ENCODE measurements at places on chromosomes 2 and 18. TPM values are rescaled to one million over a fixed set of nuclear protein-coding genes. Genes with fewer than 3 reads are reported as not detected.

GRCh38 chr2:240946654-240947053 lies 40.5 kb downstream of the CROCC2 start:
- no peaks in the 10 kb centered on the region for H3K36me3 ChIP-seq
- no peak for DNase-seq
- no peak overlapping the region for H3K27ac ChIP-seq
- no peaks in the 10 kb centered on the region for H3K27me3 ChIP-seq
- no peaks in the 10 kb centered on the region for H3K4me1 ChIP-seq

GRCh38 chr18:38768504-38768903 lies 1202.9 kb upstream of the CELF4 start:
- no peak for DNase-seq
- no peak overlapping the region for H3K4me3 ChIP-seq
- no peaks in the 10 kb centered on the region for H3K36me3 ChIP-seq
- no peak overlapping the region for H3K27ac ChIP-seq

DNA sequence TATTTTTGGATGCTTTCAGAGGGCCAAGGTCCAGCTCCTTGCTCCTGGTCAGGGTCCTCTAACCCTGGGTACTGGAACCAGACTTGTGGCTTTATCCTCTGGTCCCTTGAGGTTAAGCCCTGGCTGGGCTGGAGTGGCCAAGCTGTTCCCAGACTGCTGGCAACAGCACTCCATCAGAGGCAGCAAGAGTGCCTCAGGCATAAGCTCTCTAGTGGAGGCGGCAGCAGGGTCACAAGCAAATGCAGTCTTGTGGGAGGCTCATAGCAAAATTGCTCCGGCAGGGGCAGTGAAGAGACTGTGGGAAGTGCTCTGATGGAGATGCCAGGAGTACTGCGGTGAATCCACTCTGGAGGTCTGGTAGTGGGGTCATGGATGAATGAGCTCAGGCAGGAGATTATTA lies 128.9 kb upstream of the OTOS start:
- H3K36me3 ChIP-seq, result no peaks in the 10 kb centered on the region
- no peaks in the 10 kb centered on the region for H3K27me3 ChIP-seq
- no peak overlapping the region for H3K4me3 ChIP-seq
- no peaks in the 10 kb centered on the region for H3K4me1 ChIP-seq
- DNase-seq, result peak; percentile 14
- H3K27ac ChIP-seq, result no peak overlapping the region

HRH4 gene
- not detected for polyA plus RNA-seq

- H3K4me3 ChIP-seq, result no peak overlapping the region
- no peak overlapping the region for H3K27ac ChIP-seq
- H3K36me3 ChIP-seq, result no peaks in the 10 kb centered on the region
- H3K27me3 ChIP-seq, result no peaks in the 10 kb centered on the region
- peak; percentile 8 for DNase-seq
Observed at GRCh38 chr2:165794536-165794928, 485 bp upstream of the GALNT3 start.

- no peak overlapping the region for H3K4me3 ChIP-seq
- no peak for DNase-seq
- peaks cover 25% of the 10 kb centered on the region for H3K4me1 ChIP-seq
- peak overlapping the region; percentile 48 for H3K27ac ChIP-seq
Observed at GRCh38 chr2:68052717-68053422, 9.9 kb downstream of the C1D start.

DNA sequence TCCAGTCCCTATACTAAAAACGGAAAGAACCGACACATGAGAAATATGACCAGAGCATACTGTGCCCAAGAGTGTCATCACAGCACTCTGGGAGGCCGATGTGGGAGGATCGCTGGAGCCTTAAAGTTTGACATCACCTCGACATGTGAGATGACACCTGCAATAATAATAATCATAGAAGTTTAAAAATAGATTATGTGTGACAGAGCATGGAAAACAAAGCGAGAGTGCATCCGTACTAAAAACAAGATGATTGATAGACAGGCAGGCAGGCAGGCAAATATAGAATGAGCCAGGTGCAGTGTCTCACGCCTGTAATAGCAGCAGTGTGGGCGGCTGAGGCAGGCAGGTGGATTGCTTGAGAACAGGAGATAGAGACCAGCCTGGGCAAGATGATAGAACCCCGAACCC lies 114.8 kb upstream of the ANKRD30BL start:
- no peak overlapping the region for H3K27ac ChIP-seq
- H3K4me3 ChIP-seq, result no peak overlapping the region
- no peaks in the 10 kb centered on the region for H3K4me1 ChIP-seq
- DNase-seq, result no peak

DNA sequence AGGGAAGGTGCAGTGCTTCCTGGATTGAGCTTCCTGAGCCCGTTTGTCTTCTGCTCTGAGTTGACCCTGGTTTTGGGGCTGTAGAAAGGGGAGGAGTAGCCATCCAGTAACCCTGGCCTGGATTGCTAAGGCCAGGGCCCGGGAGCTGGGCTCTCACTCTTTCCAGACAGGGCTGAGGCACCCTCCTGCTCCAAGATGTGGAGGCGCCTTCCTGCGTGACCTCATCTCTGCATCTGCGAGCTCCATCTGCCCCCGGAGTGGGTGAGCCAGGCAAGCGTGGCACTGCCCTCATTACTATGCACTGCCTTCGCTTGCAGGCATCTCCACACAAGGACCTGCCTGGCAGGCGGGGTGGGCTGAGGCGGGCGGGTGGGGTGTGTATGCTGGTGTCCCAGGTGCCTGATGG lies 58.0 kb downstream of the RAB31 start:
- no peak overlapping the region for H3K4me3 ChIP-seq
- no peak overlapping the region for H3K27ac ChIP-seq
- H3K36me3 ChIP-seq, result no peaks in the 10 kb centered on the region
- no peaks in the 10 kb centered on the region for H3K4me1 ChIP-seq
- DNase-seq, result no peak

GALM gene
- 17.1 TPM for polyA plus RNA-seq

- no peaks in the 10 kb centered on the region for H3K36me3 ChIP-seq
- DNase-seq, result no peak
- no peak overlapping the region for H3K4me3 ChIP-seq
- no peaks in the 10 kb centered on the region for H3K4me1 ChIP-seq
- no peak overlapping the region for H3K27ac ChIP-seq
- H3K27me3 ChIP-seq, result peaks cover 7% of the 10 kb centered on the region
Observed at GRCh38 chr2:47666332-47666731, 116.6 kb upstream of the MSH6 start.

MOCOS gene
- polyA plus RNA-seq, result 1.2 TPM

DNA sequence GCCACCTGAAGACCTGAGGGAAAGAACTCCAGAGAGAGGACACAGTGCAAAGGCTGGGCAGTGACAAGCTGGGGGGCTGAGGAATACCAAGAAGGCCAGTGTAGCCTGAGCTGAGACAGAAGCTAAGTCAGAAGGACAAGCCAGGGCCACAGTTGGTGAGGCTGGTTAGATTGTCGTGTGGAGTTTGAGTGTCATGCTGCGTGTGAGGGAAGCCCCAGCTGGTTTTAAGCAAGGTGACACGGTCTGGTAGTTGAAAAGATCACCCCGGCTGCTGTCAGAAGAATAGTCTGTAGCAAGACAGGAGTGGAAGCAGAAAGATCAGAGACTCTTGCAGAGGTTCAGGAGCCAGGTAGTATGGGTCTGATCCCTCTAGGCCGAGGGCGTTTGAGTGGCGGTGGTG lies 50.6 kb upstream of the RMDN2 start:
- DNase-seq, result no peak
- H3K4me1 ChIP-seq, result peaks cover 20% of the 10 kb centered on the region
- no peak overlapping the region for H3K27ac ChIP-seq
- no peaks in the 10 kb centered on the region for H3K36me3 ChIP-seq
- no peaks in the 10 kb centered on the region for H3K27me3 ChIP-seq

- no peaks in the 10 kb centered on the region for H3K27me3 ChIP-seq
- no peaks in the 10 kb centered on the region for H3K4me1 ChIP-seq
- DNase-seq, result no peak
- H3K36me3 ChIP-seq, result no peaks in the 10 kb centered on the region
- no peak overlapping the region for H3K4me3 ChIP-seq
- H3K27ac ChIP-seq, result no peak overlapping the region
Observed at GRCh38 chr2:165253178-165253577, 14.0 kb downstream of the SCN2A start.

Data from SK-N-SH (cell line).